ENCODE measurements at places on chromosomes 6 and 20.

GRCh38 chr6:125808060-125808459 lies 17.3 kb downstream of the NCOA7 start:
- DNase-seq, result no peak

DNA sequence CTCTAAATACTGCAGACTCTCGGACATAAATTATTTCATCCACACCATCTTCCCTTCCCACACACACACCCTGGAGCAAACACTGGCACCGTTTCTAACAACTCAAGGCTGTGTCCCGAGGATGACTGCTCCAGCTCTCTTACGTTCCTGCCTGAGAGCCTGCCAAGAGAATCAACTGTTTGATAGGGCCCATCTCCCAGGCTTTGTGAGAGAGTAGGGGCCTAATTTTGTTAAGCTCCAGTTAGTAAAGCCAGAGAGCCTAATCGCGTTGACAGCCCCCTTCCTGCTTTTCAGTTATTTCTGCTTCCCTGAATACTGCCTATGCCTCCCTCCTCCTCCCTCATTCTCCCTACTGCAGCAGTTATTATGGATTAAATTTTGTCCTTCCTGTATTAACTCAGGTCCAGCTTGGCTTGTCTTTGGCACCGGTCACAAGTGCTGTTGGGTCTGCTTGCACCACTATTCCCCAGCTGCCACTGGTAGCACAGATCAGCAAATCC lies 118.1 kb upstream of the TMEM181 start:
- no peak for DNase-seq

DNA sequence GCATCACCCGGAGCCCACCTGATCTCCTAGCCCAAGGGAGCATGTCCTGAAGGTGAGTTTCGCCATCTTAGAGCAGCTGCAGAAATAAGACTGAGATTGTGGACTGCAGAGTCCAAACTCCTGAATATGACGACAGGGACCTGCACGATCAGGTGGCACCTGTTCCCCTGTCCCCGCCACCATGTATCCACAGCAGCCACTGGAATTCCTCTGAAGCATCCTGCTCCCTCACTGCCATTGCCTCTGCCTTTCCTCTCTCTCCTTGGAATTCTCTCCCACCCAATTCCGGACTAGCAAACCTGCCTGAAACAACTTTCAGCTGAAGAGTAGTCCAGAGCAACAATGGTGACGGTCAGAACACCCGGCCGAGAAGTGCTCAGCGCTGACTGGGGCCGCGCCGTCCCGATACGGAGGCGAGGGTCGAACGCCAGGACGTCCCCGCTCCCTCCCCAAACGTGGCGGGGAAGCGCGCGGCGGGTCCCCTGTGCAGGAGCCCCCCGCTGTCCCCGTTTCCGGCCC lies 694 bp upstream of the FAM120B start:
- no peak for DNase-seq

DNA sequence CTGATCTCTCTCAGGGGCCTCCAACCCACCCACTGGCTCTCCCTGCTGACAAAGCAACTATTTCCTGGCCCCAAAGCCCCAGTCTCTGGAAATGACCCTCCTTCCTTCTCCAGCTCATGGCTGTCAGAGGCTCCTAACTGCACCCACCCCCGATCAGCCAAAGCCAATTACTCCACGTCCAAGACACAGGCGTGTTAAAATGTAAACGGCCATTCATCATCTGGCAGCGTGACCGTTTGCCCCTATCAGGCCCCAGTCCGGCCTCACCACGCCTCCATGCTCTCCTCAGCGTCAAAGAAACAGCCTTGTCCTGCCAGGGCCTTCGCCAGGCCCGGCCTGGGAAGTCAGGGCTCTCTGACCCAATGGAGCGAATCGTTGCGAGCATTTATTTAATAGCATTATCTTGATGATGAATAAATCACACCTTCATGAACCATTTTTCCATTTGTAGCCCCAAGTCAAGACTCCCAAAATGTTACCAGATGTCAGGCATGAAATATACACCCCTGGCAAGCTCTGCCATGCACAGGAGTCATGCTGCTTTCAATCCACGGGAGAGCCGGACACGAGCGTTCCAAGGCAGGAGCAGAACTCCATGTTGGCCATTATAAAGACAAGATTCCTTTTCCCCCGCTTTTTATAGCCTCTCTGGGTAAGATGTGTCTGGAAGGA lies 17.7 kb downstream of the RIPOR3 start:
- no peak for DNase-seq

DNA sequence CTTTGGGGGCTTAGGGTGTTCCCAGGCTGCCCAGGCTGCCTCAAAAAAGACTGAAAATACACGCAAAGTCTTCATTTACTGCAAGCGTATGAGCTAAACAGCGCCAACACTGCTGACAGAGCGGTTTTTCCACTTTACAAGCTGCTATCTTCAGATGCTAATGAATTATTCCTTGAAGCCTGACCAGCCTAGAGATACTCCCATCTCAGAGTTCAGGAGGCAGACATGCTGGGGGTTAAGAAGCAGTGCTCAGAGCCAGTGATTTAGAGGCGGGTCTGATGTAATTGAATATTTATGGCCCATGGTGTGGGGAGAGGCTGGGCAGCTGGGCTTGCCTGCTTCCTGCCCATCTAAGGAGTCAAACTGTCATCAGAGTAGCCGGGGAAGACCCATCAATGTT lies 241.4 kb downstream of the SLC24A3 start:
- DNase-seq, result no peak

- DNase-seq, result no peak
These were observed 104.5 kb downstream of the IBTK start for GRCh38 chr6:82143041-82143481.

DNA sequence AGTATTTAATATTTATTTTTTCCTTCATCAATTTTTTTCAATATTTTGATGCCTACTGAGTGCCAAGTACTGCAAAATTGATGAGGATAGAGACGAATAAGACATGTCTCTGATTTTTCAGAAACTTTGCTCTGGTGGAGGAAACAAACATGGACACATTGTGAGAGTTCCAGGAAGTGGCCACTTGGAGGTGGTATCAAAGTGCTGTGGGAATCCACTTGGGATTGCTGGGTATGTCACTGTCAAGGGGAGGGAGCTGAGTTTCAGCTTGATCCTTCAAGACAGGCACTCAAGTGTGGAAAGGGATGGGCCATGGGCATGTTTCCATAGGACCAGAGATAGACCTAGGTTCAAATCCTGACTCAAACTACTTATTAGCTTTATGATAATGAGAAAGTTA lies 24.5 kb upstream of the ABCC10 start:
- peak; percentile 17 for DNase-seq

DNA sequence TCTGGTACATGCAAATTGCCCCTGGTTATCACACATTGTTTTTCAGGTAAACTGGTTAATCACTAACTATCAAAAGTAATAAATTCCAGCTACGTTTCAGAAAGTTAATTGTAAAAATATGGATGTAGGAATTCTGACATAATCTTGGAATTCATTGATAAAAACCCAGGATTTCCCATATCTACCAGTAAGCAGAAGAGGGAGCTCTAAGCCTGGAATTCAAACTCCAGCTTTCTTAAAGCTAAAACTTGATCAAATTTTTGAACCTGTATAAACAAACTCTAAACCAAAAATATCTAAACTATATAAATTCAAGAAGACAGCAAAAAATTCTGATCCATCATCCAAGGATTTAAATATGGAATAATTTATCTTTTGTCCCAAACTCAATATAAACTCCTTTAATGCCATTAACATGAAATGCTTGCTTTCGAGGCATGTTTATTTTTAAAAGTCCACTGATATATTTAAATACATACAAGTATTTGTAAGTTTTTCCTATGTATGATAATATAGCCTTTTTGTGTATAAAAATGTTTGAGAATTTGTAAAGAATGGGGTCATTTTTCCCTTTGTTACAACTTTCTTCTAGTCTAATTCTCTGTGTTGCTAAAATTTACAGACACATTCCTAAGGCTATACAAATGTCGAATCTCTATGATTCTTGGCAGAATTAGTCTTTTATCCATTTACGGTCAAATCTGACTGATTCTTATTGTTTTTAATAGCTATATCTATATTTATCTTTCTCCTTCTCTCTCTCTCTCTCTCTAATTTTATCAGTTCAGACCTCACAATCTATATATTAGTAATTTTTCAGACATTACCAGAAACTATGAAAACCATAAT lies 91.4 kb upstream of the RNF217 start:
- peak; percentile 48 for DNase-seq

GRCh38 chr6:27684264-27685211 lies 211.6 kb upstream of the ZNF184 start:
- peak; percentile 97 for DNase-seq

Measured in M059J (cell line).